A673 (cell line): ENCODE measurements at places on chromosomes 11 and 22. TPM values are rescaled to one million over a fixed set of nuclear protein-coding genes. Genes with fewer than 3 reads are reported as not detected.
A peak's percentile ranks its signal among the peaks of the same experiment; 100 is the strongest.

PAMR1 gene
- total RNA-seq, result 0.39 and 0.62 TPM in 2 replicates

CASP4 gene
- total RNA-seq, result 71.3 and 92.7 TPM in 2 replicates

BIK gene
- total RNA-seq, result 1.8 and 2.0 TPM in 2 replicates

MAJIN gene
- total RNA-seq, result not detected in 2 replicates

NPAS4 gene
- total RNA-seq, result not detected in 2 replicates

DBX1 gene
- total RNA-seq, result not detected in 2 replicates

WNT11 gene
- total RNA-seq, result 0.94 and 1.2 TPM in 2 replicates

APOL3 gene
- 0.59 TPM in 1 of 2 replicates, not detected in the other for total RNA-seq

KCNJ1 gene
- total RNA-seq, result not detected in 2 replicates

MYEOV gene
- total RNA-seq, result 174 and 192 TPM in 2 replicates

HSPB2 gene
- not detected in 2 replicates for total RNA-seq

NAALADL1 gene
- 0.50 TPM in 1 of 2 replicates, not detected in the other for total RNA-seq

APOL6 gene
- 6.3 and 7.0 TPM in 2 replicates for total RNA-seq

OR52N2 gene
- not detected in 2 replicates for total RNA-seq

CTSD gene
- 144 and 159 TPM in 2 replicates for total RNA-seq

FOSL1 gene
- 12.6 and 29.0 TPM in 2 replicates for total RNA-seq

KRTAP5-7 gene
- not detected in 2 replicates for total RNA-seq

ART1 gene
- not detected in 2 replicates for total RNA-seq

ADM2 gene
- total RNA-seq, result 5.4 and 9.8 TPM in 2 replicates

RIMBP3C gene
- total RNA-seq, result 1.8 and 1.9 TPM in 2 replicates

DRD2 gene
- 0.39 and 1.2 TPM in 2 replicates for total RNA-seq

DNA sequence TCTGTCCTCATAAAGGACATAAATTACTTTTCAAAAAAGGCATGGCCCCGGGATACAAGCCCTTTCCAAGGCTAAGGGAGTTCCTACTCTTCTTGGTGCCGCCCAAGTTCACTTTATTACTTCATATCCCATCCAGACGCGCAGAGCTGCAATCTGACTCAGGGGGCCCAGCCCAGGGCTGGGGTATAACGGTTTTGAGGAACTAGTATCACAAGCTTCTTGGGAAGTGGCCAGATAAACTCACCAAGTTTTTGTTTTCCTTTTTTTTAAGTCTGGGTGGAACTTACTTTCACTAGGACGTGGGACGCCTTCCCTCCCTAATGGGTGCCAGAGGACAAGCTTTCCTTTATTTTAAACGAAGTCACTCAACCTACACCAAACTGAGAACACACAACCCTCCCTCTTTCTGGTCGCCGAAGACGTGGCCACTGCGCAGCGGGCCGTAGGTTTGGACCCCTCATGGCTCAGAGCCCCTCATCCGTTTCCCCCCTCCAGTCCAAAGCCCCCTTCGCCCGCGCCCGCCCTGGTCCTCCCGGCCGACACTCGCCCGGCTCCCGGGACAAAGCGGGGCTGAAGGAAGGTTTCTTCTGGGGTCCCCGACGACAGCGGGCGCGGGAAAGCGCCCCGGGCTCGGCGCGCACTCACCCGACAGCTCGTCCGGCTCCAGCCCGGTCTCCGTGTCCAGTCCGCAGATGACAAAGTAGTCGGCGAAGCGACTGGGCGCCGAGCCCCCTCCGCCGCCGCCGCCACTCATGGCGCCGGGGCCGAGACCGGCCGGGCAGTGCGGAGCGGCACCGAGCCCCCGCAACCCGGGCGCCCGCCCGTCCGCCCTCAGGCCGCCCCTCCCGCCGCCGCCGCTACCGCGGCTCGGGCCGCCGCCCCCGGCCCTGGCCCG lies 587 bp downstream of the DENND5A start:
- H3K27me3 ChIP-seq, result no peaks in the 10 kb centered on the region
- H3K4me1 ChIP-seq, result peaks cover 30% of the 10 kb centered on the region
- H3K36me3 ChIP-seq, result no peaks in the 10 kb centered on the region
- H3K27ac ChIP-seq, result peak overlapping the region; percentile 85
- DNase-seq, result peak; percentile 63

DNA sequence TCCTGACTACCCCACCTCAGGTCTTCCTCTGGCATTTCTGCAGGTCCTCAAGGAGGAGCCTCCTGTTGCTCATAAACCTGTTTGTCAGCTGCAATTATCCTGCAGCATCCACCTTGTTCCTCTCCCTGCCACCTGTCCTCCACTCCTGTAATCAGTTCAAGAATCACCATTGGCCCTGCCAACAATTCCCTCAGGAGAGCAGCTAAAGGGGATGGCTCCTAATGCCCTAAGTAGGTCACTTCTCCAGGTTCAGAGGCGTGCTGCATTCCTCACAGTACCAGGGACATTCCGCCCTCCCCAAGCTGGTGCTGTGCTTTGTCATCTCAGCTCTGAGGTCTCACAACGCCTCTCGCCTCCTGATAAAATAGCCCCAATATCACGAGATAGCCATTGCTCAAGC lies 2.1 kb downstream of the CLDN25 start:
- peaks cover 13% of the 10 kb centered on the region for H3K4me1 ChIP-seq
- no peak overlapping the region for H3K4me3 ChIP-seq

DNA sequence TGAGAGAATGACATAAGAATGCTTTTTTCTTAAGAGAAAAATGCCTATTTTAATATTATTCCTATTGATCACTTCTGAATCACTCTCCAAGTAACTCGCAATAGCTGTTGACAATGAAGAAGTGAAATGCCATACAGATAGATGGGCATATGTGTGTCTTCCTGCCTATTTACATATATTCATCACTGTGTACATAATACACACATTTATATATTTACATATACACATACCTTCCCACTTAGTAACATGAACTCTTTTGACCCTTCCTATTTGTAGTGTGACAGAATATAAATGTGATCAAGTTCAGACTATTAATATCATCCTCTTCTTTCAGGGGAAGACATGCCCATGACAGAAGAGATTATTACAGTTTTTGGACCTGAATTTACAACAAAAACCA lies 756.7 kb downstream of the DLG2 start:
- no peak overlapping the region for H3K27ac ChIP-seq
- DNase-seq, result no peak
- no peak overlapping the region for H3K4me3 ChIP-seq
- no peaks in the 10 kb centered on the region for H3K36me3 ChIP-seq

GRCh38 chr22:31680861-31681341 lies 18.9 kb upstream of the PISD start:
- no peaks in the 10 kb centered on the region for H3K27me3 ChIP-seq
- DNase-seq, result no peak
- H3K4me3 ChIP-seq, result no peak overlapping the region
- H3K27ac ChIP-seq, result no peak overlapping the region

GRCh38 chr11:133919330-133920108 lies 37.2 kb downstream of the IGSF9B start:
- no peaks in the 10 kb centered on the region for H3K27me3 ChIP-seq
- H3K36me3 ChIP-seq, result no peaks in the 10 kb centered on the region
- no peaks in the 10 kb centered on the region for H3K4me1 ChIP-seq

DNA sequence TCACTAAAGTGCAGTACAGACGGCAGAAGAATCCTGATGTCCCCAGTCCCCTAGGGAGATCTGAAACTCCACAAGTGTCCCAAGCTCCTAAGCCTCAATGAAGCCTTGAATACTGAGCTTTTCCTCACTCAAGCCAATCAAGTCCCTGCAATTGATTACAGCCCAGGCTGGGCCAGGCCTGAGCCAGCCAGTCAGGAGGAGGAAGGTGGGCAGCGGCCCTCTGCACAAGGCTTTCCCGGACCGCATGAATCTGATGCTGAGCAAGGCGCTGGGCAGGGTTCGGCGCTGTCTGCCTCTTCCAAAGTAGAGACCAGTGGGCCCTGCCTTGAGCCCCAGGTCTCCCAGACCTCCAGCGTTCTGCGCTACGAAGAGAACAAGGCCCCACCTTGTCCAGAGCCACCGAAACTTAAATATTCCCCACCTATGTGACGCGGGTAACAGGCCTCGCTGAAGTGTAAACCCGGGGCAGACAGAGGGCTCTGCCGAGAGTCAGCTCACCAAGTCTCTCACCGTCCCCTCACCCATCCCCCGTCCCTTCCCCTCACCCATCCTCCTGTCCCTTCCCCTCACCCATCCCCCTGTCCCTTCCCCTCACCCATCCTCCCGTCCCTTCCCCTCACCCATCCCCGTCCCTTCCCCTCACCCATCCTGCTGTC lies 63.2 kb downstream of the SCUBE1 start:
- no peak overlapping the region for H3K27ac ChIP-seq
- DNase-seq, result no peak
- H3K4me3 ChIP-seq, result no peak overlapping the region
- H3K27me3 ChIP-seq, result no peaks in the 10 kb centered on the region
- no peaks in the 10 kb centered on the region for H3K36me3 ChIP-seq

GRCh38 chr11:9231848-9232177 lies 33.3 kb downstream of the DENND5A start:
- H3K27ac ChIP-seq, result no peak overlapping the region
- no peak for DNase-seq
- peaks cover 7% of the 10 kb centered on the region for H3K4me1 ChIP-seq
- no peak overlapping the region for H3K4me3 ChIP-seq
- H3K36me3 ChIP-seq, result no peaks in the 10 kb centered on the region

GRCh38 chr11:12319988-12320387 lies 57.4 kb upstream of the PARVA start:
- no peaks in the 10 kb centered on the region for H3K27me3 ChIP-seq
- no peaks in the 10 kb centered on the region for H3K36me3 ChIP-seq
- H3K27ac ChIP-seq, result peak overlapping the region; percentile 80
- peaks cover 23% of the 10 kb centered on the region for H3K4me1 ChIP-seq
- H3K4me3 ChIP-seq, result no peak overlapping the region

DNA sequence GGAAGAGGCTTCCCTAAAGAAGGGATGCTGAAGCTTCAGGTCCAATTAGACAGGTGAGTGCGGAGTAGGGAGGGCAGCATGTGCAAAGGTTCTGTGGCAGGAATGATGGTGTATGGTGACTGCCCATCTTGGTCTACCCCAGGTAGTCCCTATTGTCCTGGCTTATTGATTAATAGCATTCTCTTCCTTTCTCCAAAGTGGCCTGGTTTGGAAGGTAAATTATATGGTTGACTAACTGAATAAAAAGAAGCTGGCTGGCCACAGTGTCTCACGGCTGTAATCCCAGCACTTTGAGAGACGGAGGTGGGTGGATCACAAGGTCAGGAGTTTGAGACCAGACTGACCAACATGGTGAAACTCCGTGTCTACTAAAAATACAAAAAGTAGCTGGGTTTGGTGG lies 230.5 kb downstream of the MIAT start:
- no peaks in the 10 kb centered on the region for H3K27me3 ChIP-seq
- DNase-seq, result no peak
- H3K36me3 ChIP-seq, result no peaks in the 10 kb centered on the region
- H3K27ac ChIP-seq, result no peak overlapping the region
- H3K4me1 ChIP-seq, result peaks cover 22% of the 10 kb centered on the region

- DNase-seq, result no peak
- H3K27ac ChIP-seq, result no peak overlapping the region
- H3K4me1 ChIP-seq, result peaks cover 4% of the 10 kb centered on the region
- no peaks in the 10 kb centered on the region for H3K36me3 ChIP-seq
- no peak overlapping the region for H3K4me3 ChIP-seq
Measured at GRCh38 chr11:95152876-95153856, 63.5 kb downstream of the ENDOD1 start.

GRCh38 chr11:59551659-59552521 lies 40.6 kb downstream of the OR4D9 start:
- H3K36me3 ChIP-seq, result no peaks in the 10 kb centered on the region
- peak; percentile 92 for DNase-seq
- H3K27me3 ChIP-seq, result no peaks in the 10 kb centered on the region
- H3K4me3 ChIP-seq, result peak overlapping the region; percentile 60

DNA sequence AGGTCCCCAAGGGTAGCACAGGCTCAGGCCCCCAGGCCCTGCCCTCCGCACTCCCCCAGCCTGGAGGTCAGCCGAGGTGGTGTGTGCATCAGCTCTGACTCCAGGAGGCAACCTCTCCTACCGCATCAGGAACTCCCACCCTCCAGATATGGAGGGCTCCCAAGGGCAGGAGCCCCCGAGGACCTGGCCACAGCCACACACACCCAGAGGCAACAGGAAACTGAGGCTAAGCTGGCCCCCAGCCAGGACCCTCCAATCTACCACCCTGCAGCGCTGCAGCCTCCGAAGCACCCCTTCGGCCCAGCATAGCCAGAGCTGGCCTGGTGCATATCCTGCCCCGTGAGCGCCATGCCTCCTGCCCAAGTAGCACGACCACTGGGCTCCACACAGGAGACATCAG lies 104.0 kb downstream of the MED15 start:
- no peaks in the 10 kb centered on the region for H3K36me3 ChIP-seq
- no peak overlapping the region for H3K4me3 ChIP-seq
- DNase-seq, result no peak
- H3K27me3 ChIP-seq, result no peaks in the 10 kb centered on the region
- H3K27ac ChIP-seq, result no peak overlapping the region

DNA sequence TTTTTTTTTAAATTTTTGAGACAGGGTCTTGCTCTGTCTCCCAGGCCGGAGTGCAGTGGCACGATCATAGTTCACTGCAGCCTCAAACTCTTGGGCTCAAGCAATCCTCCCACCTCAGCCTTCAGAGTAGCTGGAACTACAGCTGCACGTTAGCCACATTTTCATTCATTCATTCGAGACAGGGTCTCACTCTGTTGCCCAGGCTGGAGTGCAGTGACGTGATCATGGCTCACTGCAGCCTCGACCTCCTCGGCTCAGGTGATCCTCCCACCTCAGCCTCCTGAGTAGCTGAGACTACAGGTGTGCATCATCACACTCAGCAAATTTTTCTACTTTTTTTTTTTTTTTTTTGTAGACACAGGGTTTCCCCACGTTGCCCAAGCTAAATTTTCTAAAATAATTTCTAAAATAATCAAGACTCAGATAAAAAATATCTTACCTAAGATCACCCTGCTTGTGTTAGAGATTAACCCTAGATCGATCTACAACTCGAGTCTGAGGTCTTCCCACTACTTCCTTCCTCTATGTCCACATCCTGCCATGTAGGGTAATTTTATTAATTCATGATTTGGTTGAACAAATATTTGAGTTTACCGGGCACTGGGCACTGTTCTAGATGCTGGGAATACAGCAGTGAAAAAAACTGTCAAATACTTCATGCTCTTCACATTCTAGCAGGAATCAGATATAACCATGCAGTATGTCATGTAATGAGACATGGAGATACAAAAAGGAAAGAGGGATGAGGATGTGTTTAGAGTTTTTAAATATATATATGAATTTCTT lies 15.1 kb downstream of the EIF4G2 start:
- H3K4me1 ChIP-seq, result no peaks in the 10 kb centered on the region
- peaks cover 31% of the 10 kb centered on the region for H3K36me3 ChIP-seq
- no peak overlapping the region for H3K4me3 ChIP-seq
- H3K27me3 ChIP-seq, result no peaks in the 10 kb centered on the region
- DNase-seq, result no peak
- H3K27ac ChIP-seq, result no peak overlapping the region
